ENCODE measurements at places on chromosomes 3 and 15.

- DNase-seq: no peak
These were observed 27.5 kb downstream of the AQP9 start for GRCh38 chr15:58165661-58166060.

DNA sequence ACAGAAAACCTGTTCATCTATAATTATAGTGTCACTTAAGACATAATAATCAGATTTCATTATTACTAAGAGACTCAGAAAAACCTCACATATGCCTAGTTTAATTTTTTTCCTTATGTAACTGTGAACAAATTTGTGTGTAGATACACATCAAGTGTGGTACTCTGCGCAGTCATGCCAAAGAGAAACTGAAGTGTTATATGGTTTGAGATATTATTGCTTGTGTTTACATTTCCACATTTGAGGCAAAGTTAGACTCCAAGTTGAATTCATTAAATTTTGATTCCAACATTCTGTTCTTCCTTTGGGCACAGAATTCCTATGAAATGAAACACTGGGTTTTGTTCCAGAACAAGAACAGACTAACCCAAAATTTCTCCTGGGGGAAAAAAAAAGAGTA lies 2.2 kb downstream of the MBNL1 start:
- DNase-seq: no peak

GRCh38 chr3:168002786-168003368 lies 92.8 kb downstream of the GOLIM4 start:
- no peak for DNase-seq

DNA sequence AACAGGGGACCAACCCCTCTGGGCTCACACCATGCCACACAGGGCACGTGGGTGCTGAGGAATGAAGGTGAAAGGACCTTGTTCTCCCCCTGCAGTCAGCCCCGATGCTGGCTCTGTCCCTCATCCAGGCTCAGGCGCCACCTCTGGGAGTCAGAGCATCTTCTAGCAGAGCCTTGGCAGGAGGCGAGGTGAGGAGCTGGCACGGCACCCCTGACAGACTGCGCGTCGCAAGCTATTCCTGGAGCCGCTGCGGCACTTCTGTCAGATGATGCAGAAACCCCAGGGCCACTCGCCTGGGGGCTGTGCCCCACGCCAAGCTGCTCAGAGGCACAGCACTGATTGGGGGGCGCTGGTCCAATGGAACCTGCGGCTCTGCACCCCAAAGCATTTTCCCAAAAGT lies 62.0 kb downstream of the MGLL start:
- DNase-seq: no peak

- peak; percentile 78 for DNase-seq
These were observed 3.0 kb downstream of the PLA1A start for GRCh38 chr3:119600732-119601131.

DNA sequence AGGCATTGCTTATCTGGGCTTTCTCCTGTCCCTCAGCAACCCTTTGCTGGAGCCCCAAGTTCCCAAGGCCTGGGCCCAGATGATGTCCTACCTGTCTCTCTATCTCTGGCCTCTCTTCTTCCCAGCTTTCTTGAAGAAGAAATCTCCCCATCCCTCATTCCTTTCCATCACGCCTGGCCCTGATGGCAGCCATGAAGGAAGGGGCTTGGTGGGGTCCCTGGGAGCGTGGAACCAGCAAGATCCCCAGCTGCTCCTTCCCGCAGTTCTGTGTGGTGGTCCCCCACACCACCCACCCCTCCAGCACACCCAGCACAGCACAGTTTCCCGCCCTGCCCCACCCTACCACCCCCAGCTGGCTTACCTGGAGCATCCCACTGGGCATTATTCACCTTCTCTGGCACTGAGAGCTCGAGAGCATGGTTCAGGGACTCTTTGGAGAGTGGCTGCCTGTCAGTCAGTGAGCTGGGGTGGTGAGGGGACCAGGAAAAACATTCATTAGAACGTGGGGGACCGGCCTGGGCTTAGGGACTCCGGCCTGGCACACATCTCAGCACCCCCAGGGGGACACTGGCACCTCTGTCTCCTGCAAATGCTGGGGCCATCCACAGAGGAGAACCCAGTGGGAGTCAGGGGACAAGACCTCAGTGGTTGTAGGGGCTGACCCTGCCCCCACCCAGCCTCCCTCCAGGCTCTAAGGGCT lies 26.6 kb downstream of the ACSBG1 start:
- no peak for DNase-seq

DNA sequence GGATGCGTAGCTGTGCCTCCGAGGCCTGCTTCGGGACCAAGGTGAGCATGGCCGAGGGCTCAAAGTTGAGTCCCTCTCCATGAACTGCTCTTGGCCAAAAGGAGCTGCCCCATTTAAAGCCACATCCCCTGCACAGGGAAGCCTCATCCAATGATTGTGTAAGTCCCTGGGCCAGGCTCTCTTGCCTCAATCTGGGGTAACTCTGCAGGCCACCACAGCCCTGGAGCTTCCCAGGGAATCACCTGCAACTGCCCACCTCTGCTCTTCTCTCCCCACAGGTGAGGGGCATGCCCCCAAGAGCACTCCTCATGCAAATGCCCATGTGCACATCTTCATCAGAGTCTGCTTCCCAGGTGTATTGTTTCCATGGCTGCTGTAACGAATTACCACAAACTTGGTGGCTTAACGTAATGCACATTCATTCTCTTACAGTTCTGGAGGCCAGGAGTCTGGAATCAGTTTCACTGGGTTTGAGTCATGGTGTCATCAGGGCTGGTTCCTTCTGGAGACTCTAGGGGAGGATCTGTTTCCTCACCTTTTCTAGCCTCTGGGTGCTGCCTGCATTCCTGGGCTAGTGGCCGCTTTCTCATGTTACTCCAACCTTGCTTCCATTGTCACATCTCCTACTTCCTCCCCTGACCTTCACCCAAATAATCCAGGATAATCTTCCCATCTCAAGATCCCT lies 25.0 kb upstream of the LOXL1 start:
- DNase-seq: no peak

DNA sequence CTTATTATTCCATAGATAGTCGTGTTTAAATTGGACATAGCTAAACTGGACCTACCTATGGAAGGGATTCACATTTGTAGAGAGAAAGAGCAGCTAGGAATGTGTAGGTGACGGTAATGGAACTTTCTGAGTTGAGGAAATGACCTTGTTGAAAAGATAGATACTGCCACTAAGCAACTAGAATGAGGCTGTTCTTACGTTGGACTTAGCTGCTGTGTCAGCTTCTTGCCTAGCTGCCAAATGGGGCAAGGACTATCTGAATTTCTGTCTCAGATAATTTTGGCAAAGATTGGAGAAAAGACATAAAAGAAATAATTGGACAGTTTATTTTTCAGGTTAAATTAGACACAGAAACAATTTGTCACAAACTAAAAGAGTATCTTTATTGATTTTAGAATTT lies 68.8 kb downstream of the MEF2A start:
- no peak for DNase-seq

DNA sequence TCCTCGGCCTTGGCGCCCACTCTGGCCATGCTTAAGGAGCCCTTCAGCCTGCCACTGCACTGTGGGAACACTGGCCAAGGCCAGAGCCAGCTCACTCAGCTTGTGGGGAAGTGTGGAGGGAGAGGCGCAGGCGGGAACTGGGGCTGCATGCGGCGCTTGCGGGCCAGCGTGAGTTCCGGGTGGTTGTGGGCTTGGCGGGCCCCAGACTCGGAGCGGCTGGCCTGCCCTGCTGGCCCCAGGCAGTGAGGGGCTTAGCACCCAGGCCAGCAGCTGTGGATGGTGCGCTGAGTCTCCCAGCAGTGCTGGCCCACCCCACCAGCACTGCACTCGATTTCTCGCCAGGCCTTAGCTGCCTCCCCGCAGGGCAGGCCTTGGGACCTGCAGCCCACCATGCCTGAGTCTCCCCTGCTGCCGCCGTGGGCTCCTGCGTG lies 13.1 kb upstream of the UBP1 start:
- no peak for DNase-seq

DNA sequence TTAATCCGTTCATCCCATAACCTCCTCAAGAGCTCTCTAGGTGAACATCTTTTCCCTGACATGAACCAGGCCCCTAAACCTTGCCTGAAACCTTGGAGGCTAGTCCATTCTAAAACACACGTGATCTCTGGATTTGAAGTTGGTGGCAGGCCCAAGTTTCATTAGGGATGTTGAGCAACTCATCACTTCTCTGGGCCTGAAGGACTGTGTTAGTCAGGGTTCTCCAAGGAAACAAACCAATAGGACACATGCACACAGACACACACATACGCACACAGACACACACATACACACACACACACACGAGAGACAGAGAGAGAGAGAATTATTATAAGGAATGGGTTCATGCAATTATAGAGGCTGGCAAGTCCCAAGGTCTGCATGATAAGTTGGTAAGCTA lies 31.9 kb downstream of the ACAN start:
- no peak for DNase-seq

Data from WERI-Rb-1 (cell line).